ENCODE measurements at places on chromosomes 3 and 15.
A peak's percentile ranks its signal among the peaks of the same experiment; 100 is the strongest.

GRCh38 chr3:102761766-102762165, 327.0 kb downstream of the ZPLD1 start:
- no peak for DNase-seq

DNA sequence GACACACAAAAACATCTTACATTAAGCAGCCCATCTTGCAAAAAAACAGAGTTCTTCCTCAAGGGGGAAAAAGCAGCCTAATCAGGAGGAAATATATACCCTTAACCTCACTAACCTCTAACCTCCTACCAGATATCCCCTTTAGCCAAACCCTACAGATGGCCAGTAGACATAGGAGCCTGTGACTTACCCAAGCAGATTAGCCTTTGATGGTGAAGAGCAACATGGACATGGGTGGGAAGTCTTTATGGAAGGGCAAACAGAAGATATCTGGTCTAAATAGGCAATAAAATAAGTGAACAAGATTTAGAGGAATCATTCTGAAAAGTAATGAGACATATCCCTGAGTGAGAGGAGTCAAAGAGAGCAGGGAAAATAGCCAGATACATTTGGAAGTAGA, 119.4 kb upstream of the ARPP21 start:
- no peak for DNase-seq

- no peak for DNase-seq
Measured at GRCh38 chr15:89841306-89841705, 26.7 kb upstream of the ANPEP start.

DNA sequence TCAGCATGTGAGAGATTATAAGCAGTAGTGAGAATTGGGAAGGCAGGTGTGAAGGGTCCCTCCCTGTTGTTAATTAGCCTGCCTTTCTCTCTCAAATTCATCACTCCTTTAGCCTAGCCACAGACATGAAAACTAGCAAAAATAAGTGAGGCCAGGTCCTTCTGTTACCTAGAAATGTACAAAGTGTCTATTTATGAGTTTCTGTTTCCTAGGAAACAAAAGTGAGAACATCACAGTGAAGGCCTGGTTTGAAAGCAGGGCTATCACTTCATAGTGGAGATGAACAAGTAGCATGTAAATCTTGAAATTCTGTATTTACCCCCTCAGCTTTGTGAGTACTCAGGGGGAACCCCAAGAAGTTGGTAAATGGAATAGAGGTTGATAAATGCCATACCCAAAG, 78.2 kb upstream of the UMPS start:
- no peak for DNase-seq

DNA sequence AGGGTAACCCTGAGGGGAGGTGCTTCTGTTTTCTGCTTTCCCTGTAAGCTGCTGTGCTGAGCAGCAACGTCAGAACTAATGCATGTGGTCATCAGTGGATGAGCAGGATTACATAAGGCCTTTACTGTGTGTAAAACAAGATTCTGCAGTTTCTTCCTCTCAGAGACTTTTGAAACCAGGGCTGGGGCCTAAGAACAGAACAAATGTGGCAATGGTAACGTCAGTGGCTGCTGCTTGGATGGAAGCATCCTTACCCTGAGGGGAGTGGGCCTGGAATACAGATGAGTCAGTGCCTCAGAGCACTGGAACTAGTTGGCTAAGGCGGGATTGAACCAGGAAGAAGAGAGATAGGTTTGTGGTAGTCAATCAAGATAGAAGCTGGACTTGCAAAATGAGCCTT, 180.2 kb upstream of the KCNH8 start:
- DNase-seq = no peak

- DNase-seq = no peak
Measured at GRCh38 chr15:35019404-35020327, 31.6 kb upstream of the ZNF770 start.

GRCh38 chr15:56428821-56429458, 36.0 kb downstream of the MNS1 start:
- DNase-seq = peak; percentile 5

DNA sequence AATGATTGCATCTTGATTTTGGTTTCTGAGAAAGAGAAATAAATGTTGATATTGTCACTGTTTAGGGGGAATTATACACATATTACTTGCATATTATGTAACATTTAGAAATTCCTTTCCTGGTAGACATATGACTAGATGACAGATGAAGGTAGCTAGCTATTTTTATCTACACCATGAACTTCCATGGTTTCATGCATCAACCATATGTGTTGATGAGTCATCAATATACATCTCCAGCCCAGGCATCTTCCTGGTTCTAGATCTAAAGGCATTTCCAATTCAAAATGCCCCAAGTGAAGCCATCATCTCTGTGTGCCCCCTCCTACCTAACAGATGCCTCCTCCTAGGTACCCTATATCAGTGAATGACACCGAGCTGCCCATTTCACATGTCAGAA, 9.5 kb upstream of the ADAMTSL3 start:
- no peak for DNase-seq

- no peak for DNase-seq
Measured at GRCh38 chr3:175857666-175858270, 998.6 kb downstream of the NAALADL2 start.

DNA sequence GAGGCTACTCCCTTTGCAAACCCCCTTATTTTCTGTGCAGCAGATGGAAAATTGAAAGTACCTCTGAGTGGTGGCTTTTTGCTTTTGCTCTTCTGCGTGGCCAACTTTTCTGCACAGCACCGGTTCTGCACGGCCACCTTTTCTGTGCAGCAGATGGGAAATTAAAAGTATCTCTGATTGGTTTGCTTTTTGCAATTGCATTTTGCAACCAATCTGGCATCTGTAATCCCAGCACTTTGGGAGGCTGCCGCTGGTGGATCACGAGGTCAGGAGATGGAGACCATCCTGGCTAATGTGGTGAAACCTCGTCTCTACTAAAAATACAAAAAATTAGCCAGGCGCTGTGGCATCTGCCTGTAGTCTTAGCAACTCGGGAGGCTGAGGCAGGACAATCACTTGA, 79.5 kb upstream of the CHMP2B start:
- DNase-seq = no peak

DNA sequence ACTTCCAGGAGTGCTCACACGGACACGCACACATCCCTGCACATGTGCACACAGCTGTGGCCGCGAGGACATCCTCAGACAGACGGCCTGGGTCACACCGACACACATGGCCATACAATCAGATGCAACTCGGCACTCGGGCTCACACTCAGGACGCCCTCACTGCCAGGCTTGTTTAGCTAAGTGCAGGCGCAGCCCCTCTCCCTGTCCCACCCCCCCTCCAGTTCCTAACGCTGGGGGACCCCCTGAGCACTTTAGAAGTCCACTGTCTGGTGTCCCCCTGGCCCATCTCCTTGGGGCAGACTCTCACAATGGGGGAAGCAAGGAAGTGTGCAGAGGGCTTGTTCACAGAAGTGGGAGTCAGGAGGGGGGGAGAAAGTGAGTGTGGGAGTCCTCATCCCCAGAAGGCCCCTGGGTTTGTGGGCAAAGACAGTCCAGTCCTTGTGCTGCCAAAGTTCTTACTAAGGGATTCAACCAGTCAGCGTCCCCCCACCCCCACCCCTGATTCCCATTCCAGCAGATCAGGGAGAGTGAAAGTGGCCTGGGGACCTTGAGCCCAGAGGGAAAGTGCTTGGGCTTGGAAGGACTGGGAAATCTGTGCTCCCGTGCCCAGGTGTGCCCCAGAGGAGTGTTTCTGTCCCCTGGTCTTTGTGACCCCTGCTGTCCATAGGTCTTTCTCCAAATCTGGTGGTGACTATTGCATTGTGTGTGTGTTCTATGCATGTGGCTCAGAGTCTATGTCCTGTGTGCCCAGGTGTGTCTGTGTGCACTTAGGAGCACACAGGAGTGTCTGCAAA, 767 bp upstream of the GATA2 start:
- DNase-seq = no peak

DNA sequence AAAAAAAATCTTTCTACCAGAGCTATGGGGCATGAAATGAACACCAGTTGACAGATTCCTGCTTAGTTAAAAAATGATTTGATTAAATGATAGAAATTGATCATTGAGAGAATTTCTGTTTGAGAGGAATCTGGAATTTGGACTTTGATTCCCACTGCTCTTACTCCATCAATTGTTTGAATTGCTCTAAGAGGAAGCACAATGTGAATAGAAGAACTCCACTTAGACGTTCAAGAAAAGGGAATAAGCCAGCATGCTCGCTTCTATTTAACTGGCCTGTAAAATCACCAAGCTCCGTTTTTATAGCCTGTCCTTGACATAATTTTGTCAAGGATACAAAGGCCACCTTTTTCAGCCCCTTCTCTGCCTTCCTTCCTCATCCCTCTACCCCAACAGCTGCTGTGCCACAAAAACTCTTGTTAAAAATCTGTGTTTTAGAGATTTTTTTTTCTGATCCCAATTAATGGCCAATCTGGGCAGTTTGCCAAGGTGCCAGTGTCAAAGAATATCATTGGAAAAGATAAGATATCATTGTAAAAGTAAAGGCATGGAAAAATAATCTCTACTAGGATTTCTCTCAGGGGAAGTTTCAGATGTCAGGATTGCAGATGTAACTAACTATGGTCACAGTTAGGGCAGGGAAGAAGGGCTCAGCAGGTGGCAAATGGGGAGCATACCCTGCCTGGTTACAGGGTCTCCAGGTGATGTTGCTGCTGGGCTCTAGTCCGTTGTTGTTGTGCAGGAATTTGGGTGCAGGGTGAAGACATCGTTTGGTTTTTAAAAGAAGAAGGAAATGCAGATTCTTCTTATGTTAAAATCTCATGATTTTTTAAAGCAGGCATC, 301.8 kb upstream of the PDZRN3 start:
- DNase-seq = no peak

DNA sequence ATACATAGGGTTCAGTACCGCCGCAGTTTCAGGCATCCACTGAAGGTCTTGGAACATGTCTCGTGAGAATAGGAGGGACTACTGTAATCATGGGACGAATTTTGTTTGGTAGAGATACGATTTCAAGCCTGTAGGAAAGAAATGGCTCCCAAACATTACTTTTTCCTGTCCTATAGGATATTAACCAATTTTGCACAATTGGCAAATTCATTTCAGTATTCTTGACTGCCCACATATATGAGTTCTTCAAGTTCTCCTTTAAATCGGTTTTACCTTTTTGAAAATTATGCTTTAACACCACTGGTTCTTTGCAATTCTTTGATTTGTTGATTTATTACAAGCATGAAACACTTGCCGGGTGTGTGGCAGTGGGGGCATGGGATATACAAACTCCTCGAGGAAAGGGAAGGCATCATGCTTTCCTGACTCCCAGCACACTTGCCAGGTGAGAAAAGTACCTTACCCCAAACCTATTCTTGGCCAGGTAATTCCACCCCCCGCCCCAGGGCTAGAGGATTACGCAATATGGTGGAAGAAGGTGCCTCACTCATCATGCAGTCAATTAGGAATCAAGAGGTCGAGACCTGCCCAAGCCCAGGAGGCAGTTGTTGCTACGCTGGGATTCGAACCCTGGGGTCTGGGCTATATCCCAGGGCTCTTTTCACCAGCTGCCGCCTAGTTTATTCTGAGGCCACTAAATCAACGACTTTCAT, 584 bp upstream of the LARS2 start:
- DNase-seq = no peak

DNA sequence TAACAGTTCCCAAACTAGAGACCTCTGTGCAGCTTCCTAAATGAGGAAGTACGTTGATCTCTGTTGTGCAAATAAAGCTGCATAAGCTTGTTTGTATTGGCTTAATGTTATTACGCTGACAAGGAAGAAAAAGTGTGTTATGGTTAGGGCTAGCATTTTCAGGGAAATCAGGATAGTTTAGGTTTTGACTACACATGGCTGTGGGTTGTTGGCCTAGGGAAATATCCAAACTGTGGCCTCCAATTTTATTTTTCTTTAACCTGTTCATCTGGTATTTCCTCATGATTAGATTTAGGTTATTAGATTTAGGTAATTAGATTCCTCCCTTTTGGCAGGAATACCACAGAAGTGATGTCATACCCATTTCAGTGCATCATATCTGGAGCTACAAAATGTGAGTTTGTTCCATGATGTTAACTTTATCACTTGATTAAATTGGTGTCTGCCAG, 8.7 kb upstream of the MCCC1 start:
- DNase-seq = no peak

DNA sequence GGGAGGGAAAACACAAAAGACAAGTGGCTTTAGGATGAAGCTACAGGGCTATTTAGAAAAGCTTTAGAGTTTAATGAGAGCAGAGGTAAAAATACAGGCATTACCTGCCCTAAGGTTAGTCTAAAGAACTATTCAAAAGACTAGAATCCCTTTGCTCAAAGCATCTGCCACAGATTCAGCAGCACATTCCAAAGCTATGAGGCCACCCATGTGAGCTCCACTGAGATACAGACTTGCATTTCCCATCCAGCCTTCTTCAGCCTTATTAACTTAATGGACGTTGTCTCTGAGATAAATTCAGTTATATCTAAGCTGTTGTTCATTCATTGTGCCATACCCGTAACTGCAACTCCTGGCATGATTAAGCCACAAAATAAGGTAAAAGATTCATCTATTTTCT, 25.4 kb downstream of the CXCR6 start:
- DNase-seq = no peak

DNA sequence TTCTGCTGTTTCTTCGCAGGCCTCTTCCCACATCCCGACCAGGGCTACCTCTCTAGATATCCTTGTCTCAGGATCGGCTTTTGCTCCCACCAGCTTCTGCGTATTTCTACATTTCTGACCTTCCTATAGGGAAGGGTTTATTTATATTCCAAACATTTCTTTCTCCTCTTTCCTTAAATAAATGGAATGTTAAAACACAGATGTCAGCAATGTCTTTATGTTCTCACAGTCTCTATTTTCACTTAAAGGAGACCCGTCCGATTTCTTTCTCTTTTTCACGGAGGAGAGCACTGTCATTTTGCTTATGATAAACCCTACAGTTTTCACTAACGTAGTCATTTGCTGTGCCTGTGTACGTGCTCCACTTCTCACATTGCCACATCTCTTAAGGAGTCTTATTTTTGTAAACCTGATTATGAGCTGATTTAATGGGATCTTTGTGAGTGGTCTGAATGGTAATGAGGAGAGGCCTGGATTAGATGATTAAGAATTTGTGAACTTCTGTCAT, 630 bp downstream of the KIF15 start:
- peak; percentile 24 for DNase-seq

- DNase-seq = no peak
Measured at GRCh38 chr15:33608714-33609113, 297.9 kb downstream of the RYR3 start.

GRCh38 chr15:33188641-33189257, 5.8 kb downstream of the FMN1 start:
- no peak for DNase-seq

DNA sequence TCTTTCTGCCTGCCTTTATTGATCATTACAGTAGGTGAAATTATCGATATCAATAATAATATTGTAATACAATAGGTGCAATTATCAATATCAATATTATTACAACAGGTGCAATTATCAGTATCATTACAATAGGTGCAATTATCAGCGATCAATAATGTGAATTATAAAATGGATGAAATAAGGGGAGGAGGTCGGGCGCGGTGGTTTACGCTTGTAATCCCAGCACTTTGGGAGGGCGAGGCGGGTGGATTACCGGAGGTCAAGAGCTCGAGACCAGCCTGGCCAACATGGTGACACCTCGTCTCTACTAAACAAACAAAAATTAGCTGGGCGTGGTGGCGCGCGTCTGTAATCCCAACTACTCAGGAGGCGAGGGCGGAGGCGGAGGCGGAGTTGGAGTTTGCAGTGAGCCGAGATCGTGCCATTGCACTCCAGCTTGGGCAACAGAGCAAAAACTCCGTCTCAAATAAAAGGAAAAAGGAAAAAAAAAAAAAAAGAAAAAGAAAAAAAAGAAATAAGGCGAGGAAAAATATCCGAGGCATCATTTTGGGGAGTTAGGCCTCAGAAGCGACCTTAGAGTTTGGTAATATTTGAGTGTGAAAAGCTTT, 611 bp upstream of the BNIP2 start:
- DNase-seq = peak; percentile 89

GRCh38 chr3:160671231-160671630, 5.7 kb upstream of the ARL14 start:
- no peak for DNase-seq
